Right ventricle myocardium superior (tissue), 1 donor: ENCODE measurements at places on chromosomes 7 and 10.

DNA sequence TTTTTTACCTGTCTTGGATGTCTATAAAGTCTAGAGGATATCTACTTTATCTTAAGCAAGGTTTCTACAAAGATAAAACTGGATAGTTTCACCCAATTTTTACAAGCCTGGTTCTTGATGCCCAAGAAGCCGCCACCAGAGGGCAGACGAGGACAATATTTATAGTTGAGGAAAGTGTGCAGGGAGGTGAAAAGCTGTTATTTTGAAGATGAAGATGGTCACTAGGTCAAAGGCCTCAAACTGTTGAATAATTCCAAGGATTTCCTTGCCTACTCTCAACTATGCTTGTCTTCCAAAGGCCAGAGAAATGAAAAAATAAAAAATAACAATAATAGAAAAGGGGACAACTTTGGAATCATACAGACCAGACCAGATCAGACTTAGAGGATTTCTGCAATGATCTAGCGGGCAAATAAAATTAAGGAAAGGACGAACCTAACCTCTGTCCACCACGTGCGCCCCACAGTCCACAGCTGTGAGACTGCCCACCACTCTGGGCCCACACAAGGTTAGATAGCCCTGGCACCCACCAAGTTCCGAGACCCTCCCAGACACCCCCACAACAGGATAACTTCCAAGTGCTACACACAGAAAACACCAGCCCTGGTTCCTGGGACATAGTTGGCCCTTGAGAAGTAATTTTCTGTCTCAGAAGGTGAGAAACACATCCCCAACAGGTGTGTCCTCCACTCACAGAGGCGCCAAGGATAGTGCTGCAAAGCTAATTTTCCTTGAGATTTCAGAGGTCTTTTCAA is 2.8 kb downstream of the PKD1L1 start:
- peak; percentile 91 for DNase-seq

- peak; percentile 47 for DNase-seq
These were observed 1.3 kb downstream of the CNNM2 start for GRCh38 chr10:102919246-102919959.

DNA sequence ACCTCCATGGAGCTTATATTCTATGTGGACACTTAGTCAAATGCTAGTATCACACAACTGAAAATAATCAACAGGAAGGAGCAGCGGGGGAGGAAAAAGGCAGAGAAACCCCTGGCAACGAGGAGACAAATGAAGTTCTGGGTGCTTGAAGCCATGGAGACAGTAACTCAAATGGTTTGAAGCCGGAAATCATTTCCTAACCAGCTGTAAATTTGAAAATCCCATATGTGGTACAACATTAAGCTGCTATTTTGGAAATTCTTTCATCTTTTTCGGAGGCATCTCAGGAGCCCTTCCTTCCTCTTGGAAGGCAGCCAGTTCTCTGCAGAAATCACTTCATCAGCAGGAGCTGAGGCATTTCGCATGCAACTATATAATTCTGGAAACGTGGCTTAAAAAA is 91.4 kb downstream of the PPP1R3C start:
- no peak for DNase-seq

DNA sequence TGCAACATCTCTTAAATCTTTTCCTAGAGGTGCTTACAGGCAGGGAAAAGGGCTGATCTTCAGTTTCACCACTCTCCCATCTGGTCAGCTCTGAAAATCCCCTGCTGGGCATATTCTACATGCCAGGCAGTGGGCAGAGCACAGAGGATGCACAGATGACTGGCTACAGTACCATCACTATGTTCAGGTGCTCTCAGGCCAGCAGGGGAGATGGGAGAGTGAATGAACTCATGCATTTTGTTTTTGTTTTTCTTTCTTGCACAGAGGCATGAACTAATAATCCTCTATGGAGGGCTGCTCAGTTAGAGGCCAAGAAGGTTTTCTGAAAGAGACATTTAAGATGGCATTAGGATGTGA is 19.3 kb downstream of the ELMO1 start:
- DNase-seq: no peak

GRCh38 chr7:99041526-99041925 is 102.4 kb downstream of the SMURF1 start:
- DNase-seq: peak; percentile 48

DNA sequence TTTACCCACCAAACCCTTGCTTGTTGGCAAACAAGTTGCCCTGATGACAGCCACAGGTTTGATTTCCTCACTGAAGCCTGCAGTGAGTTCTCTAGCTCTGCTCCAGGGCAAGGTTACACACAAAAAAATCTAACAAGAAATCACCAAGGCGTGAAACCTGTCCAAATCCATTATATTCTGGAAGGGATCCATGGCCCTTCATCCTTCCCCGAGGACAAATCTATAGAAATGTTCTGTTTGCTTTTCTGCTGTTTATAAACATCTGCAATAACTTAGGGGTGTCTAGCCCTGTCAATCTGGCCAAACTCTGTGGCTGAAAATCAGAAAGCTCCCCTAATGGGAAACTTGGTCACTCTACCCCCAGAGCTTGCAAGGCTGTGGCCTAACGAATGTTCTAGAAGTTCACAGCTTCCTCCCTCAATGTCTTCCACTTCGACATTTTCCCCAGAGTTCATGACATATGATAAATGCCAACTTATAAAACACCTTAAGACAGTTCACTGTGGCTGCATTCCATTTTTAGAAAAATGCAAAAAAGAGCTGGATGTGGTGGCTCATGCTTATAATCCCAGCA is 164.5 kb downstream of the PRPF18 start:
- no peak for DNase-seq

DNA sequence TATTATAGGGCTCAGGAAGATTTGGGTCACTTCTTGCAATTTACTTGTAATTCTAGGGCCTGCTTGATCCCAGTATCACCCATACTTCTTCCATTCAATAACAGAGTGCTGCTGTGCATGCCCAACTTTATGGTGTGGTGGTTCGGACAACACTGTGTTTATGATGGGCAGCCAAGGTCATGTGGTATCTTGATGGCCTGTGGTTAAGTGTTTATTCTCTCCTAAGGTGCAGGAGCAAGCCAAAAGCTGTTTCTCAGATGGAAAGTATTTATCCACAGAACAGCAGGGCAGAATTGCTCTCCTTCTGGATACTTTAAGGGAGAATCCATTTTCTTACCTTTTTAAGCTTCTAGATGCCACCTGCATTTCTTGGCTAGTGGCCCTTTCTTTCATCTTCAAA is 433.8 kb downstream of the SH2D4B start:
- DNase-seq: no peak

DNA sequence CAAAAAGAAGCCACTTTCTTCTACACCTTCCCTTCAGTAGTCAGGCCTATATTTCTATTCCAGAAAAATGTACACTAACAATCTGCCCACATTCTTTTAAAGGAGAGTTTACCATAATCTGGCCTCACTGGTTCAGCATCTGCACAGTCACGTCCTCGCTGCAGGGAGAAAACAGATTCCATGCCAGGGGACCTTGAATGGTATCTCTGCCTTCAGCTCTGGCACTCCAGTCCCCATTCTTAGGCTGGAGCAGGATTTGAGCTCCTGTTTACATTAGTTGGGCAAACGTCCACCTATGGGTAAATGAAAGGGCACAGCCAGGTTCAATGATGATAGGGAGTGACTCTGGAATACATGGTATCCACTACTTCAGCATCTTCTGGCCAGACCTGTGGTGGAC is 371.0 kb upstream of the MTPN start:
- no peak for DNase-seq

- peak; percentile 38 for DNase-seq
These were observed 2.1 kb upstream of the ZMIZ1 start for GRCh38 chr10:79066411-79067240.

GRCh38 chr10:77220150-77220549 is 417.5 kb downstream of the KCNMA1 start:
- DNase-seq: no peak

- peak; percentile 52 for DNase-seq
These were observed 984 bp upstream of the IKZF1 start for GRCh38 chr7:50303335-50304128.

GRCh38 chr7:47946581-47947354 is 1.5 kb downstream of the PKD1L1 start:
- no peak for DNase-seq

DNA sequence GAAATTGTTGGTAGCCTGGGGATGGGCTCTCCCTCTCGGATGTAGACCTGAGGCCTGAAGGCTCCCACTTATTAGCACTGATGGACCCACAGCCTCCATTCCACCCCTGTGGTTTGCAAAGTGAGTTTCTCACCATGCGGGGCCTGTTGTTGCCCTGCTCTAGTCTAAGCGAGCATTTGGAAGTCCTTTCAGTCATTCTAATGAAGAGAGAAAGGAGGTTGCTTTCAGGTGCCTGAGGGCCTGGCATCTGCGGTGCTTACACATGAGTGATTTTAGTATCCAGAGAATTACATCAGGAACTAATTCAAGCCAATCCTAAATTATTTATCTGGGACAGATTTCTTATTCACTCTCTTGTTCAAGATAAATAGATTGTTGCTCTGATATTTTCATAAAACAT is 61.6 kb downstream of the NAMPT start:
- DNase-seq: no peak

GRCh38 chr10:9733766-9734165 is 1283.9 kb upstream of the CELF2 start:
- DNase-seq: no peak

DNA sequence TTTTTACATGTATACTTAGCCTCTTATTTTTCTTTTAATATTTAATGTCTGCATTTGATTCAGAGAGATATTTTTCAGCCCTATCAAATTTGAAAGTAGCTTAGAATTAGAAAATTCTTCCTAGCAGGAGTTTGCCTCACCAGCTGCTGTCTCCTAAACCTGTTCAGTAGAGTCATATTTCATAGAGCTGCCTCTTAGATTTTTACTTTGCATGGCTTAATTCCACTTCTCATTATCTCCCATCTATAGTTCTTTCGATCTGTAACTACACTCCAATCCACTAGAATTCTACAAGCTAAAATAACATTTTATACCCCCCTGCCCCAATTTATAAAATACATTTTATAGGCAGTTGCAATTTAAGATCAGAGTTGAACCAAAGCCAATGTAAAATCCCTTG is 227.0 kb downstream of the ANK3 start:
- DNase-seq: no peak

DNA sequence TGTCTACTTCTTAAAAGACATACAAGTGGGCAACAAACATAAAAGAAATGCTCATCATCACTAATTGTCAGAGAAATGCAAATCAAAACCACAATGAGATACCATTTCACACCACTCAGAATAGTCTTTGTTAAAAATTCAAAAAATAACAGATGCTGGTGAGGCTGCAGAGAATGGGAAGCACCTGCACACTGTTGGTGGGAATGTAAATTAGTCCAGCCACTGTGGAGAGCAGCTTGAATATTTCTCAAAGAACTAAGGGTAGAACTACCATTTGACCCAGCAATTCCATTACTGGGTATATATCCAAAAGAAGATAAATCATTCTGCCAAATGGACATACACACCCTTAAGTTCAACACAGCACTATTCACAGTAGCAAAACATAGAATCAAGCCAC is 61.8 kb upstream of the STEAP1 start:
- no peak for DNase-seq

- no peak for DNase-seq
These were observed 9.9 kb upstream of the NEUROG3 start for GRCh38 chr10:69583106-69583505.

- DNase-seq: no peak
These were observed 113.4 kb downstream of the GPR37 start for GRCh38 chr7:124652237-124652636.

DNA sequence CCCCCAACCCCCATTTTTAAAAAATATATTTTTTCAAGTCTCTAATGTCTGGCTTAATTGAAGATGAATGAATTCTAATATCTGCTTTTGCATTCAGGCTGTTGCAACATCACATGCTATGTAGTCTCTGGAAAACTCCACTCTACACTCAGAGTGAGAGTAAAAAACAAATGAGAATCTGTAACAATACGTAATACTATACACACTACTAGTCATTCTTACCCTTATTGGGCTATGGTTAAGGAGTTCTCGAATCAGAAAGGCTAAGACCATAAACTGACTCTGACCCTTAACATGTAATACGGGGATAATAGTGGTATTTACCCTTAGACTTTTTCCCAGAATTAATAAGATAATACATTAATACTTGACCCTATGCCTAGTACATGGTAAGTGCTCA is 42.9 kb upstream of the TMEM168 start:
- no peak for DNase-seq

DNA sequence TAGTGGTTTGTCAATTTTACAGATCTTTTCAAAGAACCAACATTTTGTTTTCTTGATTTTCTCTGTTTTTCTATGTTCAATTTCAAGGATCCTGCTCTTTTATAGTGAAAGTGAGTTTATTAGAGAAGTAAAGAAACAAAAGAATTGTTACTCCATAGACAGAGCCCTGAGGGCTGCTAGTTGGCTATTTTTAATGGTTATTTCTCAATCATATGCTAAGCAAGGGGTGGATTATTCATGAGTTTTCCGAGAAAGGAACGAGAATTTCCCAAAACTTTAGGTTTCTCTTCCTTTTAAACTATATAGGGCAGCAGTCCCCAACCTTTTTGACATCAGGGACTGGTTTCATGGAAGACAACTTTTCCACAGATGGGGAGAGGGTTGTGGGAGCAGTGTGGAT is 165.0 kb downstream of the CCSER2 start:
- DNase-seq: no peak

GRCh38 chr7:88328787-88329186 is 22.1 kb upstream of the STEAP4 start:
- DNase-seq: no peak

GRCh38 chr10:122190176-122190943 is 80.7 kb upstream of the BTBD16 start:
- no peak for DNase-seq

- no peak for DNase-seq
These were observed 880 bp downstream of the HERC4 start for GRCh38 chr10:68074031-68074774.

DNA sequence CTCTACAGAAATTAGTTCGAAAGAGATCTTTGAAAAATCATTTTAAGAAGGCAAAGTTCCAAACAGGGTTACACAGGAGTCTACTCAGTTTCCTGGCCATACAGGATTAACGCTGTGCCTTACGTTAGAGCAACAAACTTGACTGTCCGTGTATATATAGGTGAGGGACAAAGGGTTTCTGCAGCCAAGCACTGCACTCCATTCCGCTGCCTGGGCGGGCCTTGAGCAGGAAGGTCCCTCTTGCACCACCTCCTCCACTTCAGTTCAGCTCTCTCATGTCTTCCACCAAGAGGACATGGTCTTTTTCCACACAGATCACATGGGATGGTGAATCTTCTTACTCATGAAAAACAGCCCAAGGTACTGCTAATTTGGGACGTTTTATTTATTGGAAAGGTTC is 43.2 kb downstream of the MCMBP start:
- no peak for DNase-seq

DNA sequence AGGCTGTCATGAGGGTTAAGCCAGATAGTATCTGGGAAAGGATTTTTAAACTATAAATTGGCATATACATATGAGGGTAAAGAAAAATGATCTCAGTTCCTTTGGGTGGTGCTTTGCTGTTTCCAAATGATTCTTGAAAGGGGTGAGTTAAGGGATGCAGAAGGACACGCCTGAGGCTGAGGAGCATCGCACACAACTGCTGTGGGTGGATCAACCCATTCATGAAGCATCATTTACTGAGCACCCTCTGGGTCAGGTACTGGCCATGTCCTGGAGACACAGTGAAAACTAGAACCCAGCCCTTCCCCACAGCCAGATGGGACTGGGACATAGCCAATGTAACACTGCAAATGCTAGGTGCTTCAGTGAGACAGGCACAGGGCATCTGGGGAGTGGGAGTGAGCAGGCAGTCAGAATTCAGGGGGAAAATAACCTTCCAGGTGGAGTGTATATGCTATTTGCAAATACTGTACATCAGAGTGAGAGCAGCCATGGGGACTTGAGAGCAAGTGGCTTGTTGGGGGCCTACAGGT is 112.1 kb downstream of the WDFY4 start:
- no peak for DNase-seq
